ENCODE measurements at places on chromosomes 3 and 15.

- no peak for DNase-seq
Observed at GRCh38 chr15:78790027-78790426, 21.2 kb downstream of the ADAMTS7 start.

DNA sequence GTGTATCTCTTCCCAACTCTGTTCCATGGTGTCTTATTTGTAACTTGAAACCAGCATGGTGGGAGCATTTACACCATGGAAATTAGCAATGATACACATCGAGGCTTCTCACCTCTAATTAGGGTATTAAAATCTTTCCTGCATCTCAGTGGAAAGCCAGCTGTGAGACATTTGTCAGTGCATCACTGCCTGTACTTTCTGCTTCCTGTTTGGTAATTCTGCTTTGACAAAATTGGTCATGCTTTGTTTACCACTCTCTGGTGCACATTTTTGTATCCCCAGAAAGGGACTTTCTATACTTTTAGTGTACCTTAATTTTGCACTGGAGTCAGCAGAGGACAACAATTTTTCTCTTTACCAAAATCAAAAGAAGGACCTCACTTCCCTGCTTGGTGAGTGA lies 402.1 kb downstream of the PDCD6IP start:
- no peak for DNase-seq

DNA sequence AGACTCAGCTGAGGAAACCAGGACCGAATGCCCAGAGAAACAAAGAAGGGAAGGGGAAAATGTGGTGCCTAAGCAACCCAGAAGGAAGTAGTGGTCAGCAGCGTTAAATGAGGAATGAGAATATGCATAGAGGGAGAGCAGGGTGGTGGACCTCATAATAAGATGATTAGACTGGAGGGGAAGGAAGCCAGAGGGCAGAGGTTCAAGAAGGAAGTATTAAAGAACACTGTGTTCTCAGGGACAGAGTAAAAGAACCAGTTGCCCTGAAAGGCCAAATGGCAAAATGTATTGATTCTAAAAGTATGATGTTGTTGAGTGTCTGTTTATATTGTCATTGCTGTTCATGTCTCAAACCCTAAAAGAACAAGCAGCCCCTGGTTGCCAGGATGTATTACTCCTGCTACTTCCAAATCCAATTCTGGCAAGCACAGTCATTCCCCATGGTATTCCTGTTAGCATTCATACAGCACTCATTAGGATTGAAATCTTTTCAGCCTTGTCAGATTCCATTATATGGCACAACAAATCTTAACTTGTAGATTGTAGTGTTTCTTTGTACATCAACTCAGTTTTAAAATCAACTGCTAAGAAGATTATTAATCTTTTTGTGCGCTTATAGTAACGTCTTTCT lies 23.4 kb downstream of the P2RY1 start:
- DNase-seq, result no peak

GRCh38 chr3:88180398-88180999 lies 30.7 kb downstream of the C3orf38 start:
- DNase-seq, result no peak

GRCh38 chr15:35867356-35867755 lies 321.4 kb upstream of the DPH6 start:
- DNase-seq, result no peak

- no peak for DNase-seq
Observed at GRCh38 chr3:135057996-135058395, 262.9 kb downstream of the EPHB1 start.

DNA sequence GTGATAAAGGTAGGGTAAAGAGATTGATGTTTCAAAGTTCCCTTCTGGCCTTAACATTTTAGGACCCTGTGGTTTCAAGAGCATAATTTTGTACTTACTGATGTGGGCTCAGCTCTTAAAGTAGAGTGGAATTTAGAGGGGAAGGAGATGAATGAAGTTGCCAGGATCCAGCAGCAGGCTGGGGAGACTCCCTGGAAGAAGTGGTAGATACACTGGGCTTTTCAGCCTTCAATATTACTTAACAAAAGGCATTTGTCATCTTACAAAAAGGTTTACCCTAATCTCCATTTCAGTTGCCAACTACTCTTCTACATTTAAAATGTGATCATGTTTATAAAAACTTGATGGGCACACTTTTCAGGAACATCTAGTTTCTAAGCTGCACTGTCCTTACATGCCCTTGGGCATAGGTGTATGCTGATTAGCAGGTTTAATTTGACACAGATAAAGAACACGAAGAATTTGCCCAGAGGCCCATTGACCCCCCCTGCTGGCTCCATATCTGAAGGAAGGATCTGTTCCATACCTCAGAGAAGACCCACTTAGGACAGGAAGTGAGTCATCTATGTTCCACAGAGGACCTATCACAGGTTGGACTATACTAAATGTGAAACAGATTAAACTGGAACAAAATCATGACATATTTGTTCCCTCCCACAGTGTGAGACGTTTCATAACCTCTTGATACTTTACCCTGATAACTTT lies 93.0 kb upstream of the LPP start:
- DNase-seq, result no peak

- no peak for DNase-seq
Observed at GRCh38 chr3:111538681-111539083, 3.3 kb upstream of the CD96 start.

DNA sequence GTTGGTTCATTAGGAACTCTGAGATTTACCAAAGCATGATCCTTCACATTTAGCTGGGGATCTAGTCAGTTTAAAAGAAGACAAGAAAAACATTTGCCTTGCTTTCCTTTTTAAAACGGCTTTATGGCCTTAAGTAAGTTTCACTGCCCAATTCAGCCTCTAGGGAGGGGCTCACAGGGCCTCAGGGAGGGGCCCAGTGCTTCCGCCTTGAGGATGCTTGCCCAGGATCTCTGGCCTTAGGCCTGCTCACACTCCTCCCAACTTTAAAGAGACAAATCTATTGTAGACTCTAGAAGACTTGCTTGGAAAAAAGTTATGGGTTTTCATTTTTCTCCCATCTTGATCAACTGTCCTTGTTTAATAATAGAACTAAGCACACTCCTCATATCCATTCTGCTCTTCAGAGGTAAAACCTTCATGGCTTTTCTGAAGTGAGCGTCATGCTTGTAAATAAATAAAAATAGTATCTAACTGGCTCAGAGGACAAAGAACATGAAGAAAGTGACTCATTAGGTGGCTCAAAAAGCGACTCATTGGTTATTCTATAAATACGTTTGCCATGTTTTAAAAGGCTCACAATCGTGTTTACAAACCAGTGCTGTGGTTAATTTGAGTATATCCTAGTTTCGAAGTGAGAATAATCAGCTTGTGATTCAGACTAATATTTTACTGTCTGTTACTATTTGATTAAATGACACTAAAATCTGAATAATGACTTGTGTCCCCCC lies 13.7 kb downstream of the PDHB start:
- no peak for DNase-seq

DNA sequence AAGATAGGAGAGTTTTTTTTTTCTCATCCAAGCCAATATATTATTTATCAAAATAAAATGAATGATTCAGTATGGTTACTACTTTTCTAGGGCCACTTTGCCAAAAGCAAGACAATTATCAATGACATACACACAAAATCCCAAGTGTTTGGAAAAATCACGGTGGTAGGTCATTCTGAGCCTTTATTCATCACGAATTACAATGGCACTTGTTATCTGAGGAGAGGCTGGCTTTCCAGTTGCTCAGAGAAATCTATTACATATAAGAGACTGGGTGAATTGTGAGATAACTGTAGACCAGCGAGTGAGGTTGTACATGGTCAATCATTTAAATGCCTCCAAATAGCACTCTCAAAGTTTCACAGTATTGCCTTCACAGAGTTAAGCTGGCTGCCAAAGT lies 20.4 kb upstream of the FGF12 start:
- no peak for DNase-seq

DNA sequence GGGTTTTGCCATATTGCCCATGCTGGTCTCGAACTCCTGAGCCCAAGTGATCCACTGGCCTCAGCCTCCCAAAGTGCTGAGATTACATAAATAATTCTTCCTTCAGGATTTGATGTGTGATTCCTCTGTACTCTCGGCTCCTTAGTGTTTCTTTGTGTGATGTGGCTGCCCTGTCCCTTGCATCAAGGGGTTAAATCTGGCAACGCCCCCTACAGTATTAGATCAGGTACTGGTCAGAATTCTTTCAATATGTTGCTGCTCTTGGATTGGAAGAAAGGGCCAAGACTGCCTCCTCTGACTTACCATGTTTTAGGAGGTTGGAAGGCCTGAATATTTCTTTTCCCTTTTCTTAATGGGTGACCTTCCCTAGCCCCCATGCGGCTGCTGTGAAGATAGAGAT lies 390.6 kb upstream of the WNT5A start:
- DNase-seq, result no peak

DNA sequence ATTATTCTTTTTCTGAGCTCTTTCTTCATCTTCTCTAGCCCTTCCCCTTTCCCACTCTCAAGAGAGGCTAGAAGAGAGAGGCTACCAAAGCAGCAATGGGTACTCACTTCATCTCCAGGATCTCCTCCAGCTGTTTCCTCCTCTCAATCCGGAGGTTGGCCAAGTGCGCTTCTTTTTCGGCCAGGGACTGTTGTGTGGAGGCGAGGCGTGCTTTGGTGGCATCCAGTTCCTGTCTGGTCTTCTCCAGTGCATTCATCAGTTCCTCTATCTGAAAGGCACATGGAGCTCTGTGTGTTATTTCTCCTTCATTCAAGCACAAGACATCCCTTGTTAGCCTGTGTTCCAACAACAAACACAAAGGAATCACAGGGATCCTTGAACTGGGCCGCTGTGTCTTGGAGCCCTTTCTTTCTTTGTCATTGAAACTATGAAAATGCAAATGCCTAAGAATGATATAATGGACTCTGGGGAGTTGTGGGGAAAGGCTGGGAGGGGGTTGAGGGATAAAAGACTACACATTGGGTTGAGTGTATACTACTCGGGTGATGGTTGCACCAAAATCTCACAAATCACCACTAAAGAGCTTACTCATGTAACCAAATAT lies 401.3 kb upstream of the WNT5A start:
- DNase-seq, result no peak

- DNase-seq, result no peak
Observed at GRCh38 chr3:60829058-60829457, 422.2 kb downstream of the FHIT start.

DNA sequence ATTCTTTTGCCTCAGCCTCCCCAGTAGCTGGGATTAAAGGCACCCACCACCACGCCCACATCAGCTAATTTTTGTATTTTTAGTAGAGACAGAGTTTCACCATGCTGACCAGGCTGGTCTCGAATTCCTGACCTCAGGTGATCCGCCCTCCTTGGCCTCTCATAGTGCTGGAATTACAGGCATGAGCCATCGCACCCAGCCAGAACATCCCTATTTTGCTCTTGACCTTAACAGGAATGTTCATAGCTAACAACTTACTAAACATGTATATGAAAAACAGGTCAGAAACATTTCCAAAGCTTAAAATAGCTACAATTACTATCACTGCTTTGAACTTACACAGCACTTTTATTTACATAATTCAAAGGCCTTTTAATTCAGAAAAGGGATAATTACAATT lies 33.7 kb downstream of the UQCC5 start:
- DNase-seq, result no peak

GRCh38 chr3:124887177-124887931 lies at the start of gene ITGB5:
Gene ITGB5 (minus strand): TSS chr3:124887365. CDS start chr3:124887000, 365 bp downstream.
- peak; percentile 93 for DNase-seq

GRCh38 chr3:77329116-77329515 lies 289.2 kb downstream of the ROBO2 start:
- DNase-seq, result no peak

- DNase-seq, result no peak
Observed at GRCh38 chr15:51878446-51879386, 49.3 kb downstream of the TMOD3 start.

DNA sequence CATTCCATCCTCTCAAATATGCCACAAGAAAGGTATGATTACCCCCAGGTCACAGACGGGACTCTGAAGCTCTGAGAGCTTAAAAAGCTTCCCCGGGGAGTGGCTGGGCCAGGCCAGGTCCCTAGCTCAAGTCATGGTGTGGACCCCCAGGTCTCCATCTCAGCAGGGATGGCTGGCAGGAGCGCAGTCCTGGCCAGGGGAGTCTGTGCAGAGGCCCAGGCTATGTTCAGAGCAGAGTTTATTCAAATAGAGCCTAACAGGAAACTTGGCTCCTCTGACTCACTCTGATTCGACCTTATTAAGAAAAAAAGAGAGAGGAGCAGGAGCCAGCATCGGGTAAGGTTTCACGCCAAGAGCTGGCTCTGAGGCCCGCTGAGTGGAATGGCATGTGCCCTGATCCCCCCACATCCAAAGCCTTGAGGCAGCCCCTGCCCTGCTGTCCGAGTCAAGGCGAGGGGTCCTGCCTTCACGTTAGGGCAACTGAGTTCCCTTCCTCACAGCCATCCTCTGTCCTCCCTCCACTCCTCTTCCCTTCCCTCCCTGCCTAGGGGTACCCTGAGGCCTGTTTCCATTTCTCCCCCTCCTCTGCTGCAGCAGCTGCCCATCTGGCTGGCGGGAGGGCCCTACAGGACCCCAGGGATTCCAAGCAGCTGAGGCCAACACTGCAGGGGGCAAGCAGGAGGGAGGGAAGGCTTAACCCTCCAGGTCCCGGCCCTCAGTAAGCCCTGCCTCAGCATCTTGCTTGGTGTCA lies 1.9 kb upstream of the LOXL1 start:
- peak; percentile 92 for DNase-seq

DNA sequence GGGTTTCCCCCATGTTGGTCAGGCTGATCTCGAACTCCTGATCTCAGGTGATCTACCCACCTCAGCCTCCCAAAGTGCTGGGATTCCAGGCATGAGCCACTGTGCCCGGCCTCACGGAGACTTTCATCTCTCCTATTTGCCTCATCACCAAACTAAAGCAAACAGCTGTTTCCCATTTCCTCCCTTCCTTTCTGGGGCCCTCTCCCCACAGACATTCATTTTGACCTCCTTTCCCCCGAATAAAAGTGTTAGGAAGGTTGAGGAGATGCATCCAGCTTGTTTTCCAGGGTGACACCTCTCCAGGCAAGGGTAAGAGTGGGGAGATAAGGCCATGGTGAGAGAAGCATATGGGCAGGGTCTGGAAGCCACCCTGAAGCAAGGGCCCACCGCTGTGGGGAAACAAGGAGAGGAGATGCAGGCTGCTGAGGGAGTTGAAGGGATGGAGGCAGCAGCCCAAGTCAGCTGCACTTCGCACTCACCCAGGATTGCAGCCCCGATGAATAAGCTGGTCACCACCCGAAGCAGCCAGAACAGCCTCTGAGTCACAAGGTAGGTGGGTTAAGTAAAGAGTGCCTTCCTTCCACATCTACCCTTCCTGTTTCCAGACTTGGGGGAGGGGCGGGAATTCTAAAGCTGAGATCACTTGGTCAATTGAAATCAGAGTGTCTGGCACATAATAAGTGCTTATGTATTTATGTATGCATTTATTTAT lies 7.7 kb downstream of the DUOXA2 start:
- DNase-seq, result no peak

Data from osteocyte (in vitro differentiated cells).